Right kidney (tissue), 9 donors: ENCODE measurements at places on chromosomes 16 and 17.

GRCh38 chr17:77566566-77567138, 391.9 kb upstream of the TNRC6C start:
- no peak for DNase-seq

GRCh38 chr17:67959510-67959909, 36.8 kb downstream of the C17orf58 start:
- no peak for DNase-seq

DNA sequence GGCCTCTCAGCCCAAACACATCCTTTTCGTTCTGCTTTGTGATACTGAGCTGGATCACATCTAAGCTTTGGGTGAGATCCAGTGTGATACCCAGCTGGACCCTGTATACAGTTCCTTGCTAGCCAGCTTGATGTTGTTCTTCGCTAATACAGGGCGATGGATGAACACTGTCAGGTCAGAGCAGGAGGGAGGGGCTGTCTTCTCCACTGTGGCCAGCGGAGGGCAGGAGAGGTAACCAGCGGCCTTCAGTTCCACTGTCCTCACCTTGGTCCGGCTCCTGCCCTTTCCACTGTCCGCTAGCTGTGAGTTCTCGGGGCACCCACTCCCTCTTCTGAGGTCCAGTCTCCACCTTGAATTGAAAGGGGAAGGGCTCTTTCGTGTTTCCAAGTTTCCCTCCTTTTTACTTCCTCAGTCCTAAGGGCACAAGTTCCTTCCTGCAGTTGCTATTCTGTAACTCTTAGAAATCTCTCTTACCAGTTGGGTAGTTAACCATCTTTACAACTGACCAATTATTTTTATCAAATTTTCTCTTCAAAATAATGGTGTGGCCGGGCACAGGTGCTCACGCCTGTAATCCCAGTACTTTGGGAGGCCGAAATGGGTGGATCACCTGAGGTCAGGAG, 3.0 kb upstream of the ZNF213 start:
- no peak for DNase-seq

DNA sequence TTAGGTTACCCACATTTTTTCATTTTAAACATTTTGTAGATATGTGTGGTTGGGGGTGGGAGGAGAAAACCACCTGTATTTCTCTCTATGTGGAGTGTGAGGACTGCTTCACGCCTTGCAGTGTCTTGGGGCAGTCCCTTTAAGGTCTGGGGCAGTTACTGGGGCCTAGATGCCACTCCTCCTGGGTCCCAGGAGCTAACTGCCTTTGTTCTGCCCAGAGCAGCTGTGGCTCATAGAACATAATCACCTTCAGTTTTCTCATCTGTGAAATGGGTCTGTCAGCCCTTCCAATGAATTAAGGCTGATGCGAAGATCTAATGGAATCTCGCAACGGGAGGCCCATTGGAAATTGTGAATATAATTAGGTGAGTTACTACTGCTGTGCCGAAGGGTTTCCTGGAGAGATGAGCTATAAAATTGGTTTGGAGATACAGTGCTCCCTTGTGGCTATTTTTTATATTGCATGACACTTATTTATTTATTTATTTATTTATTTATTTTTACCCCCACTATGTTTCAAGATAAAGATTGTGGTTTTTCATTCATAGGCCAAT, 22.9 kb downstream of the DHRS7C start:
- peak; percentile 34 for DNase-seq

DNA sequence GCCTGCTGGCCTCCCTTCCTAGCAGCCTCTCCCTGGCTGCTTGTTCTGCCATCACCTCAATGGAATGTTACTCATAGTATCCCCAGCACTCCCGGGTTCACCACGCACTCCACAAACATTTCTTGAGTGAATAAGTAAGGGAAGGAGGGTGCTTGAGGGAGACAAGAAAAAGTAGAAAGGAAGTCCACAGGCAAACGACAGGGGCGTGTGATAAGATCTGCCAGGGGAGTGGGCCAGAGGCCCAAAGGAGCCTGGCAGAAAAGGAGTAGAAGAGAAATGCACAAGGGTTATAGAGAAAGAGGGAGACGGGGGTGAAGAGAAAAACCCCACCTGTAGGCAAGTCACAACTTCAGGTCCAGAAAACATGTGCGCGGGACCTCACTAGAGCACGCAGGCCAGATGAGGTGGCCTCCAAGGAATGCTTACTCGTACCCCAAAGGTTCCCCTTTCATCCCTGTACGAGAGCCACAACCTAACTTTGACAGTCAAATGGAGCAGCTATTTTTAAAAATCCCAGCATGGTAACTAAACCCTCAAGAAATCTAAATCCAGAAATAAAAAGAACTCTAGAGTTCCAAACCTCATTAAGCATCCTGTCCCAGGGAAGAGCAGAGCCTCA, 6.6 kb downstream of the ZDHHC7 start:
- no peak for DNase-seq

- DNase-seq, result no peak
Measured at GRCh38 chr16:534135-534534, 6.6 kb downstream of the CAPN15 start.

- no peak for DNase-seq
Measured at GRCh38 chr17:74502861-74503260, 28.4 kb downstream of the CD300LB start.

DNA sequence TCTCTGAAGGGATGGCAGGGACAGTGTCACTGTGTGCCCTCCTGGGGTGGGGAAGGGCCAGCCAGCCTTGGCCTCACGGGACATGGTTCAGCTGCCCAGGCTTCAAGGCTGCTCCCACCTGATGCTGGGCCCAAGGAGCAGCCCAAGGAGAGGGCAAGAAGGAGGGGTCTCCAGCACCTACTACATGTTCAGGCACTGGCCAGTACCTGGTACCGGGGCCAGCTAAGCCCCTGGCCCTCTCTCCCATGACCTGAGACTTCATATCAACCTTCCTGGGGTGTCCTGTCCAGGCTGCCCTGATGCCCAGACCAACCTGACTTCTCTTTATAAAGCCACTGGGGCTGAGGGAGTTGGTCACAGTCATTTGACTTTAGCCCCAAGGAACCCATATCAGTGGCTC, 1.3 kb downstream of the USH1G start:
- DNase-seq, result peak; percentile 16

- DNase-seq, result no peak
Measured at GRCh38 chr16:71738855-71739254, 14.4 kb upstream of the PHLPP2 start.

DNA sequence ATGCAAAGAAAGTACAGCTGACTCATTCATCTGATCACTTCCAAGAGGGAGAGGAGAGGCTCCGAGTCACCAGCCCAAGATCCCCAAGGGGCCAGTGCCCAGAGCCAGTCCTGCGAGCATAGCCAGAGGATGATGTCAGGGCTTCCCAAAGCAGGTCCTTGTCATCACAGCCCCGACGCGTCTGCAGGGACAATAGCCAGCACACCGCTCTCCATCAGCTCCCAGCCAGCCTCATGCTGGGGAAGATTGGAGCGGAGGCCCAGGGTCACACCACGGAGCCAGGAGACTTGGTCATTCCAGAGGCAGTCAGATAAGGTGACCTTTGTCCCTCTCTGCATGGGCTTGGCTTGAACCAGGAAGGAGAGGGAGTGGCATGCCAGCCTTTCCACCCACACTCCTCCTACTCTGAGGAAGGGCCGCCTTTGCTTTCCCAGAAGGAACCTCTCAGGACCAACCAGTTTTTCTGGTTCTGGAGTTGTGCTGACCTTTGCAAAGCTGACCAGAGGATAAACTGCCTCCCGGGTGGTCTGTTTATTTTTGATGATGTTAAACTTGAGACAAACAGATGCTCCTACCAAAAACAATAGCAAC, 58.3 kb upstream of the ARHGAP44 start:
- peak; percentile 24 for DNase-seq

GRCh38 chr16:23323224-23324030, 21.3 kb downstream of the SCNN1B start:
- no peak for DNase-seq

DNA sequence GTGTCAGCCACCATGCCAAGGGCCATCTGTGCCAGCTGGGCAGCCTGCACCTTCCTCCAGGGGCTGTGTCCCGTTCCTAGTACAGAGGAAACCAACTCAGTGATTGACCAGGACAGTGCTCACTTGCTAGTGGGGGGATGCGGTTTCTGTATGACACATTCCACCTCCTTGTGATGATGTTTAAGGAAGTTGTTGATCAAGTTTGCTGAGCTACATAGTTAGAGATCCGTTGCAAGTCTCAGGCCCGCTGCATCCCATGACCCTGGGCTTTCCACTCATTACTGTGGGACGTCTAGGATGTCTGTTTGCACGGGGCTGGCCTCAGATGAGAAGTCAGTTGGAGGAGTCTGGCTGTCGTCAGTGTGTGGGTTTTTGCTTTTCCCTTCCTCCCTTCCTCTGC, 33.6 kb downstream of the RNF213 start:
- no peak for DNase-seq

DNA sequence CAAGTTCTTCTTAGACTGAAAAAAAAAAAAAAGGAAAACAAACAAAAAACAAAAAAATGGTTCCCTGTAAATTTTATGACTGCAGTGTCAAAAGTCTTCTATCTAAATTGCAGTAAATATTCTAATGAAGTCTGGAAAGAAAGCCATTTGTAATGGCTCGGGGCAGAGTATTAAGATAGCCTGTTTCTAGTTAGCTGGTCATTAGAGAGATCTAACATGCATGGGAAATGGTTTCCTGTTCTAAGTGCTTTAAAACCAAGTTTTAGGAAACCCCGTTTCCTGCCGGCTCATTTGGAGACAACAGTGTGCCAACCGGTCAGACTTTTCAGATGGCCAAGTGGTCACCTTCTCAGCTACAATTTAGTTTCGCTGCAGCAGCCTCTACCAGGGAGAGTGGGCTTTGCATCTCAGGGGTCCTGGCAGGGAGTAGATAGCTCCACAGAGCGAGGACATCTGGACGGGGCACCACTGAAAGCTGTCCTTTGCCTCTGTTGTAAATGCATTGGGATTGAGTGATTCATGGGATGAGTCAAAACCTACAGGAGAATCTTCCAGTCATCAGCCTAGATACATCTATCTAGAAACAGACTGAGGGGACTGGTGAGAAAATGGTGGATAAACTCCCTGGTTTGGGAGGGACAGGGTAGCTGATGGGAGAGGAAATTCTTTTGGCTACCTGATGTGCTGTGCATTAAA, 473.2 kb upstream of the SALL1 start:
- no peak for DNase-seq

DNA sequence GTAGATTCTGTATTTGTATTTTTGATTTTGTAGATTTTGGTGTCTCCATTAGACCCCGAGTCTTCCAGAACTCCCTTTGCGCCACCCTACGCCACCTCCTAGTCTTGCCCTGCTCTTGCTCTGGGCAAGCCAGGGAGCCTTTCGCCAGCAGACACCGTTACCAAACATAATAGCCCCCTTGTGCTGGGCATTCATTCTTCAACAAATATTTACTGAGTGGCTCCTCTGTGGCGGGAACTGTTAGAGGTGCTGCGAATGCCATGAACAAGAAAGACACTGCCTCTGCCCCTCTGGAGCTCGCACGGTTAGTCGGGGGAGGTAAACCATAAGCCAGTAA, 841 bp upstream of the GPT2 start:
- DNase-seq, result no peak

GRCh38 chr17:62870030-62870541, 62.0 kb upstream of the MARCHF10 start:
- DNase-seq, result peak; percentile 36

DNA sequence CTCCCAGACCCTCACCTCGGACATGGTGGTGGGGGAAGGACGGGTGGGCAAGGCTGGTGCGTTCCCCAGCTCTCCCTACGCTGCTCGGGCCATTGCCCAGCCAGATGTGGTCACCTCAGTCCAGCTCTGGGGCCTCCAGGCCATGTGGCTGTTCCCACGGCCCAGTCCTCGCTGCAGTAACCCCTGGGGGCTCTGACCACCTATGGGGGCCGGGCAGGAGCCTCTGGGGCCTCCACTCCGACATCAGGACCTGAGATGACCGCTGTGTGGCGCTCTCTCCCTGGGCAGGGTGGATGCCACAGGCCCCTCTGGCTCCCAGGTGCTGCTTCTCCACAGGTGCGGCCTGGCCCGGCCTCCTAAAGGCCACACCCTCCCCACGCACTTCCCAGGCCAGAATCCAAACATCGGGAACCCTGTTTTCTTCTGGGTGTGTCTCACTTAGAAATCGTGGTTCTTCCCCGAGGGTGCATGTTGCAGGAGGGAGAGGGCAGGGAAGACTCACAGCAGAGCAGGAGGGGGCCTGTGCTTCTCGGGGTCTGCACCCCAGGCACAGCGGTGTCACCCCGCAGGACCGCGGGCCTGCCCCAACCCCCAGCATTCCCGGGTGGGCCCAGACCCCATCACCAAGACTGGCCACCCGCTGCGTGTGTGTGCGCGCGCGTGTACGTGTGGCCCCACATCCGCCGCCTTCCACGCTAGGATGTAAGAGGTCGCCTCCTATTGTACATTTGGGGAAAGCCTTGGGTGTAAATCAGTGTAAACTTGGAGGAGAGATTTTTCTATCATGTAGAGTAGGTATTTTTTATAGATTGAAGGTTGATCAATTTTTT, 5.9 kb upstream of the CAPN15 start:
- DNase-seq, result no peak

GRCh38 chr16:88074041-88074440, 122.8 kb downstream of the BANP start:
- DNase-seq, result peak; percentile 2

DNA sequence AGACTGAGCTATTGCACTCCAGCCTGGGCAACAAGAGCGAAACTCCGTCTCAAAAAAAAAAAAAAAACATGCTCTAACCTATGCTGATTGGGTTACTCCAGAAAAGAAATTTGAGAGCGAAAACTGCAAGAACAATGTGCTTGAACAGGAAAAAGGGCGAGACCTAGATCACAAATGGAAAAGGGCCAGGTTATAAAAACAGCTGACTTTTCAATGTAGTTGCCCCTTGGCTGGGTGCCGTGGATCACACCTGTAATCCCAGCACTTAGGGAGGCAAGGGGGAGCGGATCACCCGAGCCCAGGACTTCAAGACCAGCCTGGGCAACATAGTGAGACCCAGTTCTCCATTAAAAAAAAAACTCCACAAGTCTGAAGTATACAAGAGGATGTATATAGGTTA, 48.8 kb downstream of the MRM3 start:
- DNase-seq, result no peak

- peak; percentile 76 for DNase-seq
Measured at GRCh38 chr17:45371414-45372324, 54.8 kb upstream of the MAP3K14 start.

- no peak for DNase-seq
Measured at GRCh38 chr17:28334171-28334570, 1.1 kb downstream of the IFT20 start.

GRCh38 chr17:74454197-74455024, 12.0 kb upstream of the CD300A start:
- peak; percentile 94 for DNase-seq

- no peak for DNase-seq
Measured at GRCh38 chr16:67445441-67445912, 14.6 kb downstream of the HSD11B2 start.

- no peak for DNase-seq
Measured at GRCh38 chr17:81924557-81925532, 2.7 kb downstream of the MAFG start.

DNA sequence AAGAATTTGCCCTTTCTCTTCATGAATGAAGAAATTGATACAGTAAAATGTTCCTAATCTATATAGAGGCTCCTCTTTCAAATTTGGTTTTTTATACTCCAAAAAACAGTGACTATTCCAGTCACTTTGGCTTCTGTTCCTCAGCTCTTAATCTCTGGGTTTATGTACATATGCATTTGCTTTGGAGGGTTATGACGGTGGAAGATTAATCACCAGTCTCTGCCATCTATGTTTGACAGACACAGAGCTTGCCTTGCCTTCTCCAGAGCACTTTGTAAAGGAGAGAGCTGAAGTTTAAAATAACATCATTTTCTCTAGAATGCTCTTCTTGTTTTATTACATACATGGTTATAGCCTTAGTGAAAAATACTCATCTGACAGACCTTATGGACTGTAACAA, 99.3 kb downstream of the NLK start:
- no peak for DNase-seq

- DNase-seq, result no peak
Measured at GRCh38 chr17:27336184-27336583, 42.3 kb downstream of the WSB1 start.
